ENCODE measurements at places on chromosomes 13 and 19. TPM values are rescaled to one million over a fixed set of nuclear protein-coding genes. Genes with fewer than 3 reads are reported as not detected.

Gene KLHL1
- total RNA-seq: 0.14 TPM

Gene ZNF614
- 10.4 TPM for total RNA-seq

- DNase-seq: no peak
- H3K4me3 ChIP-seq: no peak overlapping the region
- H3K27ac ChIP-seq: no peak overlapping the region
- H3K4me1 ChIP-seq: peaks cover 18% of the 10 kb centered on the region
- no peaks in the 10 kb centered on the region for H3K36me3 ChIP-seq
Observed at GRCh38 chr19:50507376-50507775, 3.6 kb downstream of the JOSD2 start.

Gene NPAS1
- total RNA-seq: 3.6 TPM

Gene TPTE2
- not detected for total RNA-seq

DNA sequence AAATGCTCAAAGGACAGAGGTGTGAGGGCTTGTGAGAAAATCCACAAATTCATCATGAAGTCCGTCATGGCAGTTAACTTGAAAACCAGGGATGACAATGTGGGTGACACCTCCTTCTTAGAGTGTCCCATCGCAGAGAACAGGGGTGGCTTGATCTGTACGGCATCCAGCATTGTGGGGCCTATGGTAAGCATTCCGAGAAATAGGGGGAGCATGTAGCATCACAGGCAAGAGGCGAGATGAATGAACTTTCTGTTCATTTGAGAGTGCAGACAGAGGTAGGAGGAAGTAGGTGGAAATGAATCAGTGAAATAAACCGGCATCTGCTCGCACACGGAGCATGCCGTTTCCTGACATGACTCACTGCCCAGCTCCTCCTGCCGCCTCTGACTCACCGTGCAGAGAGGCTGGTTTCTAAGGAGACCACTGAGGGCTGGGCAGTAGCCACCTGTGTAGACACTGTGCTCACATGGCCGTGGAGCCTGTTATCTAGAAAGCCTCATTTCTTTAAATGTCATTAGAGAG lies 339.0 kb downstream of the RFC3 start:
- H3K4me1 ChIP-seq: peaks cover 18% of the 10 kb centered on the region
- H3K27ac ChIP-seq: peak overlapping the region; percentile 64
- DNase-seq: no peak

DNA sequence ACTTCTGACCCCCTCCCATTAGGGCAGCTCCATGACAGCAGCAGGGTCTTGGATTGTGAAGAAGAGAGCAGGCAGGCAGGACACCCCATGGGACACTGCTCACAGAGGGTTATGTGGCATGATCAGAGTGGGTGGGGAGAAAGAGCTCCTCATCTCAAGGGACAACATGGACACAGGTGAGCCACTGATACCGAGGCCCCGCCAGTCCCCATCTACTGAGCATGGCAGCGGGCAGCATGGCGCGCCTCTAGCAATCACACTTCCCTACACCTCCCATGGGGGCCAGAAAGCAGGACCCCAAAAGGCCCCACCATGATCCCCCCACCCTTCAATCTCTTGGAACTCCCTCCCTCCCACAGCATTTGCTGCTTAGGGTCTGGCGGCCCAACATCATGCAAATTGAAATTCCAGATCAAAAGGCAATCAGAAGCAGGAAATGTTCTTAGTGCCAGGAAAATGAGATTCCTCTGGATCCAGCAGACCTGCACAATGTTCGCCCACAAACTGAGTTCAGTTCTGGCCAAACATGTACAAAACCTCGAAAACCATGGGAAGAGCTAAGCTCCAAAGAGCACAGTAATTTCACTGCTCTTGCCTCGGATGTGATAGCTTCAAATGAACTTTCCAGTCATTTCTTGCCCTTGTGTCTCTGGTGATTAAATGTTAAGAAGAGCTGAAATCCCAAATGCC lies 14.8 kb downstream of the DOCK9 start:
- no peaks in the 10 kb centered on the region for H3K36me3 ChIP-seq
- H3K4me3 ChIP-seq: no peak overlapping the region
- no peaks in the 10 kb centered on the region for H3K27me3 ChIP-seq
- H3K4me1 ChIP-seq: peaks cover 8% of the 10 kb centered on the region
- no peak for DNase-seq

DNA sequence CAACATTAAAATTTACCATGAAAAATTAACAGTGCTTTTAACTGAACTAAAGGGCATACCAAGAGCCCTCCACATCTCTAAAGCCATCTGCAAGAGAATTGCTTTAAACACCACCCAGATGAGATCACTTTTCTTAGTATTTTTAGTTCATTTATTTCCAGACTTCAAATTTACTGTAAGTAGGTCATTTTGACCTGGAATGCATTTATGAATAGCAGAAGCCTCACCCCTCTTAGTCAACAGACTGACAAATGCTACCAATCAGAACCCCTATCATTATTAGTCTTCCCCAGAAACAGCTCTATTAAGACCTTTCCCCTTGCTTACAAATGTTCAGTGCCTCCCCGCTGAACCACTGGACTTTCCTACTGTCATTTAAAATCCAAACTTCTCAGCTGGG lies 27.3 kb downstream of the RUBCNL start:
- no peak overlapping the region for H3K27ac ChIP-seq
- H3K4me3 ChIP-seq: no peak overlapping the region
- H3K27me3 ChIP-seq: no peaks in the 10 kb centered on the region
- DNase-seq: no peak
- H3K36me3 ChIP-seq: no peaks in the 10 kb centered on the region
- peaks cover 7% of the 10 kb centered on the region for H3K4me1 ChIP-seq

Gene VMAC
- 7.1 TPM for total RNA-seq

- H3K36me3 ChIP-seq: no peaks in the 10 kb centered on the region
- no peak overlapping the region for H3K4me3 ChIP-seq
- H3K27ac ChIP-seq: no peak overlapping the region
- H3K4me1 ChIP-seq: no peaks in the 10 kb centered on the region
- no peaks in the 10 kb centered on the region for H3K27me3 ChIP-seq
Observed at GRCh38 chr13:34411177-34411576, 530.9 kb upstream of the NBEA start.

DNA sequence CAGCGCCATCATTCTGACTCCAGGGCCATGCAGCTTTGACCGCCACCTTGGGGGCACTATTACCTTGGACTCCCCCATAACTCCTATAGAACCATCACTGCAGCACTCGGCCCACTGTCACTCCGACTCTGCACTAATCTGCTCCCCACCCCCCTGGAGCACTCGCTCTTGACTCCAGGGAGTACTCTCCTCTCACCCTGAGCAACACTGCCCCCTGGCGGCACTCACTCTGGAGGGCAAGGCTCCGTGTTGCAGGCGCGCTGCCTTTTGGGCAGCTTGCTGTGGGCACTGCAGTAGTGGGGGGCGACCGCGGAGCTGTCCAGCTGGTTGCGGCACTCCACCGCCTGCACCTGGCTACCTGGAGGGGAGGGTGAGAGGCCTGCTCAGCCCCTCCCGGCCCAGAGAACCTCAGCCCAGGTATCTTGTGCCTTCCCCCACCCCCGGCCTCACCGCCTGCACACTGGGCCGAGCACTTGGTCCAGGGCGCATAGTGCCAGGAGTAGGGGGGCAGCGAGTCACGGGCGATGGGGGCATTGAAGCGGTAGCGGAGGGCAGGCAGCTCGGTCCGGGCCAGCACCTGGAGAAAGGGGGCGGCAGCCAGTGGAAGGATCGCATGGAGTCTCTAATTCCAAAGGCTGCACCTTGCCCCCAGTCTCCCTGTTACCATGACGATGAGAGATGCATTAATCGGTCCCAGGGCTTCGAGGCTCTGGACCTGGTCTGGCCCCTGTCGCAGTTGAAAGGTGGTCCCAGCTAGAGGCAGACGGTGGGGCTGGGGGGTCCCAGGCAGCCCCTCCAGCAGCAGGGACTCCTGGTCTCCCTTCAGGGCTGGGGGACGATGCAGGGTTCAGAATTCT lies 8.9 kb upstream of the MYO1F start:
- H3K4me1 ChIP-seq: no peaks in the 10 kb centered on the region
- peaks cover 13% of the 10 kb centered on the region for H3K27me3 ChIP-seq
- no peak overlapping the region for H3K4me3 ChIP-seq
- no peak overlapping the region for H3K27ac ChIP-seq
- no peaks in the 10 kb centered on the region for H3K36me3 ChIP-seq

Gene VASP
- 73.0 TPM for total RNA-seq

Gene KIR2DL3
- not detected for total RNA-seq

DNA sequence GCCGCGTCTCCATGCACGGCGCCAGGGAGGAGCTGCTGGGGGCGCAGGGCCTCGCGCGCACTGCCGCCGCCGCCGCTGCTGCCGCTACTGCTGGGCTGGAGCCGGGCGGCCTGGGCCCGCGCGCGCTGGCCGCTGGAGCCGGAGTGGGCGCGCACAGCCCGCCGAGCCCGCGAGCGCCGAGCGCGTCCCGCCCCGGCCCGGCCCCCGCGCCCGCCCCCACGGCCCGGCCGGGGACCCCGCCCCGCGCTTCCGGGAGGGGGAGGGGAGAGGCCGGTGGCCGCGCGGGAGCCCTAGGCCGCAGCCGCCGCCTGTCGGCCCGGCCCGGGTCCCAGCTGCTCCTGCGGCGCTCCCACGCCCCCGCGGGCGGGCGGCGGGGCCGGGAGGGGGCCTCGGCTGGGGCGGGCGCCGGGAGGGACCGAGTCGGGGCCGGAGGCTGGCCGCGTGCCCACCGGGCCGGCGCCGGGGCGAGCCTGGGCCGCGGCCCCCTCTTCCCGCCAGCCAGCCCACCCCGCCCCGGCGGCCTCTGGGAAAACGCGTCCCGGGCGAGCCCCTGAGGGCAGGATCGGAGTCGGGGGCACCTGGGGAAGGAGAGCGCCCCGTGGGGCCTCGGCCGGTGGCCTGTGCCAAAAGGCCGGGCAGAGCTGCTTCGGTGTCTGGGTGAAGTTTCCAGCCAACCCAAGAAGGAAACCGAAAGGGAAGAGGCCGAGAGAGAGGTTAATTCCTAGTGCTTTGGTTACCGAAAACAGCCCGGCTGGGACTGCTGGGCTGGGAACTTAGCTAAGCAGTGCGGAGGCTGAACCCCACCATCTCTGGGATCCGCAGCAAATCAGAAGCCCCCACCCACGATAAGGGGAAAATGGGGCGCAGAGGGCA lies at the start of gene STK24:
STK24 (minus strand) TSS at position 145 of the 873 bp plus-strand sequence. CDS start 321 bp downstream, outside the sequence.
- peaks cover 52% of the 10 kb centered on the region for H3K4me1 ChIP-seq
- DNase-seq: peak; percentile 82
- peaks cover 3% of the 10 kb centered on the region for H3K36me3 ChIP-seq

DNA sequence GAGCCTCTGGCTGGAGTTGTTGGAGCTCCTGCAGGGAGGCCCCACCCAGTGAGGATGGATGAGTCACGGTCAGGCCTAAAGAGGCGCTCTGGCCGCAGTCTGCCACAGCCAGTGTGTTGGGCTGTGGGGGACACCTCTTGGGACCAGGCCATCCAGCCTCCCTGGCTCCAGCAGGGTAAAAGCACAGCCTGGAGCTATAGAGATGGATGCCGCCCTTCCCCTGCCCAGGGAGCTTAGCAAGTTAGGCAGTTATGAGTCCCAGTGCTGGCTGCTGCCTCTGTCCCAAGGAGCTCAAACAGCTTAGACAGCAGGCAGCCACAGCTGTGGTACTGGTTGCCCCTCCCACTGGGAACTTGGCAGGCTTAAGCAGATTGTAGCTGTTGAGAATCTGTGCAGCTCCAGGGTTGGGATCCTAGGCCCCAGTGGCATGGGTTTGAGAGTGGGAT lies 100.9 kb downstream of the NDFIP2 start:
- H3K36me3 ChIP-seq: peaks cover 4% of the 10 kb centered on the region
- no peaks in the 10 kb centered on the region for H3K27me3 ChIP-seq
- no peak overlapping the region for H3K27ac ChIP-seq

- no peaks in the 10 kb centered on the region for H3K36me3 ChIP-seq
- H3K27ac ChIP-seq: no peak overlapping the region
- no peak for DNase-seq
- H3K4me1 ChIP-seq: no peaks in the 10 kb centered on the region
Observed at GRCh38 chr19:3154957-3155736, 19.3 kb downstream of the GNA15 start.

Gene SYNGR4
- not detected for total RNA-seq

DNA sequence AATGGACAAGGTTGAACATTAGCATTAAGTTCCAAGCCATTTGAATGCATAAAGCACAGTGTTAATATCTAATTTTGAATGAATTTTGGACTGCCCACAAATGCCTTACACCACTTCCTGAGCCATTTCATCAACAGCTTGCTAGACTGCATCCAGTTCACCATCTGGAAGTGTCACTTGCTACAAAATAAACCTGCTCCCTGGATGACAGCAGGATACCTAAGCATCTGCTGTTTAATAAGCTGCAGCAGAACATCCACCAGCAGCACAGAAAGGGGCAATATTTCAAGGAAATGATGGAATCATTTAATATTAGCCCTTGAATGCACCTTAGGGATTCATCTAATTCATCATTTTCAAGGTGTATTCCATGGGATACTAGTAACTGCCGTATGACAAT lies 76.6 kb upstream of the PCDH9 start:
- H3K4me3 ChIP-seq: no peak overlapping the region
- H3K4me1 ChIP-seq: no peaks in the 10 kb centered on the region
- no peak overlapping the region for H3K27ac ChIP-seq

DNA sequence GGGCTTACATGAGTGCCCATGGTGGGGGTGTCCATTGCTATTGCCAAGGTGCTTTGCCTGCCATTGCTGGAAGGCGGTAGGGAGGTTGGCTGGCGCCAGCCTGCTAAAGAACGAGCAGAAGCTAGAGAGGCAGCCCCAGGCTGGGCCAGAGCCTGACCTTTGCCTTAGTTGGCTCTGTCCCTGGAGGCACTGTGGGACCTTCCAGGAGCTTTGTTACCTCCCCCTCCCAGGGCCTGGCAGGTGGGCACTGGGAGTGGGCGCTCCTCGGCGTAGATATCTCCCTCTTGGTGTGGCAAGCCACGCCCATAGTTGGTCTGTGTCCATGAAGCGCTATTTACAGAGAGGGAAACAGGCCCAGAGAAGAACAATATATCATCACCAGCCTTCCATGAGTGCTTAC lies 2.3 kb upstream of the SLC25A42 start:
- H3K27me3 ChIP-seq: no peaks in the 10 kb centered on the region
- H3K36me3 ChIP-seq: no peaks in the 10 kb centered on the region
- H3K4me3 ChIP-seq: peak overlapping the region; percentile 47
- H3K27ac ChIP-seq: peak overlapping the region; percentile 41
- H3K4me1 ChIP-seq: peaks cover 19% of the 10 kb centered on the region

DNA sequence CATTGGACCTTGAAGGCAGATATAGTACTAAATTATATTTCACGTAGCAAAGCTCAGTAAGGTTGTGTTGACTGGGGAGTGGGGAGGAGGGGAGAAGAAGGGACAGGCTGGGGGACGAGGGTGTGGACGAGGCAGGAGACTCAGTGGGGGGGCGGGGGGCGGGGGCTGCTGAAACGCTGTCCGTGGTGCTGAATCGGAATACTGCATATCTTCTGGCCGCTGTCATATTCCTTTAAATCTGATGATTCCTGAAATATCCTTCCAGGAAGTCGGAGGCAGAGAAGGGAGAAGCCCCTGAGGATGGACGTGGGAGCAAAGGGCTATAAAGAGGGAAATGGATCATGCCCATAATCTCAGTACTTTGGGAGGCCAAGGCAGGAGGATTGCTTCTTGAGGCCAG lies 34.7 kb upstream of the CASP14 start:
- DNase-seq: no peak
- no peaks in the 10 kb centered on the region for H3K36me3 ChIP-seq
- H3K27ac ChIP-seq: no peak overlapping the region
- no peak overlapping the region for H3K4me3 ChIP-seq

All from type B pancreatic cell (in vitro differentiated cells).